ENCODE measurements at places on chromosomes 6 and 20.

GRCh38 chr6:151652325-151652724 lies 155.2 kb upstream of the ESR1 start:
- no peak for DNase-seq

GRCh38 chr6:138944412-138944811 lies 43.6 kb downstream of the REPS1 start:
- no peak for DNase-seq

- no peak for DNase-seq
These were observed 46.7 kb downstream of the RNF217 start for GRCh38 chr6:125008957-125009356.

DNA sequence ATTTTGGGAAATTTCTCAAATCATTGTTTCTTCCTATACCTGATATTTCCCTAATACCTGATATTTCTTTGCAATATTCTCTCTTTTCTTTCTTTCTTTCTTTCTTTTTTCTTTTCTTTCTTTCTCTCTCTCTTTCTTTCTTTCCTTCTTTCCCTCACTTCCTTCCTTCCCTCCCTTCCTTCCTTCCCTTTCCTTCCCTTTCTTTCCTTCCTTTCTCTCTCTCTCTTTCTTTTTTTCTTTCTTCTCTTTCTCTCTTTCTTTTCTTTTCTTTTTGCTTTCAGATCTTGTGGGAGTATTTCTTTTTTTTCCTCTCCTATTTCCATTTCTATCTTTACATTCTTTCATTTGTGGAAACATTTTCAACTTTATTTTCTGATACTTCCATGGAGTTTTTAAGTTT lies 76.1 kb upstream of the ANKEF1 start:
- no peak for DNase-seq

DNA sequence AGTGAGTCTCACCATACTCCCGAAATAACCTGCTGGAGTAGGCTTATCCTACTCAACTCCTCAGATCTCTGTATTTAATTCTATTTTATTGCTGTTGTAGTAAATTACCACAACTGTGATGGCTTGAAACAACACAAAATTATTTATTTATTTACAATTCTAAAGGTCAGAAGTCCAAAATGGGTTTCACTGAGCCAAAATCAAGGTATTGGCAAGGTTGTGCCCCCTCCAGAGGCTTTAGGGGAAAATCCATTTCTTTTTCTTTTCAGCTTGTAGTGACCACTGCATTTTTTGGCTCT lies 869 bp upstream of the SLC17A2 start:
- no peak for DNase-seq

- DNase-seq: no peak
These were observed 18.9 kb upstream of the ITPR3 start for GRCh38 chr6:33602180-33602579.

DNA sequence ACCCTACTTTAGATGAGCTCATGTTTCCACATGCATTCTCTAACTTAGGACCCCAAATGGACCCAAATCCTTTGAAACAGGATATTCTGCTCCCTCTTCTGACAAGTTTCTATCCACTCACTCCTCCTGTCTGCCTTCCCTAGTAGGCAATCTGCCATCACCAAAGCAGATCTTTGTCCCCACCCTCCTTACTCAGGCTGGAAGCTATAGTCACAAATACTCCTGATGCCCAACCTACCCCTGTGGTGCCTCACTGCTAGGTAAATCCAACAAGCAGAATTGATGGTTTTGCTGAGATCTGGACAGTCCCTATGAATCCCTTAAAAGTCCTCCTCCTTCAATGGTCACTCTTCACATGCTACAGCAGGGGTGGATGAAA lies 21.7 kb downstream of the ELOVL5 start:
- no peak for DNase-seq

DNA sequence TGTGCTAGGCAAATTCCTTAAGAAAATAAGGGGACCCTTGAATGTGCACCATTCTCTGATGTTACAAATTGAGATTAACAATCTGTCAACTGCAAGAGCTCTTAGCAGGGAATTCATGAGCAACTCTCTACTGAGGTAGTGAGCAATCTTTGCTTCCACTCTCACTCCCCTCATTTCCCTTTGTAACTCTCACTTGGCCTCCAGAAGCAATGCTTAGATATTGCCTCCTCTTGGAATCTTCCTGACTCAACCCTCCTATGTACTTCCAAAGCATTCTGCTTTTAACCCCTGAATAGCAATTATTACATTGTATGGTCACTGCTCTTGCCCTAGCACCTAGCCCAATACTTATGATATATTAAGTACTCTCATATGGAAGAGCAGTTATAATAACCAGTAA lies 16.5 kb downstream of the XPO5 start:
- DNase-seq: no peak

DNA sequence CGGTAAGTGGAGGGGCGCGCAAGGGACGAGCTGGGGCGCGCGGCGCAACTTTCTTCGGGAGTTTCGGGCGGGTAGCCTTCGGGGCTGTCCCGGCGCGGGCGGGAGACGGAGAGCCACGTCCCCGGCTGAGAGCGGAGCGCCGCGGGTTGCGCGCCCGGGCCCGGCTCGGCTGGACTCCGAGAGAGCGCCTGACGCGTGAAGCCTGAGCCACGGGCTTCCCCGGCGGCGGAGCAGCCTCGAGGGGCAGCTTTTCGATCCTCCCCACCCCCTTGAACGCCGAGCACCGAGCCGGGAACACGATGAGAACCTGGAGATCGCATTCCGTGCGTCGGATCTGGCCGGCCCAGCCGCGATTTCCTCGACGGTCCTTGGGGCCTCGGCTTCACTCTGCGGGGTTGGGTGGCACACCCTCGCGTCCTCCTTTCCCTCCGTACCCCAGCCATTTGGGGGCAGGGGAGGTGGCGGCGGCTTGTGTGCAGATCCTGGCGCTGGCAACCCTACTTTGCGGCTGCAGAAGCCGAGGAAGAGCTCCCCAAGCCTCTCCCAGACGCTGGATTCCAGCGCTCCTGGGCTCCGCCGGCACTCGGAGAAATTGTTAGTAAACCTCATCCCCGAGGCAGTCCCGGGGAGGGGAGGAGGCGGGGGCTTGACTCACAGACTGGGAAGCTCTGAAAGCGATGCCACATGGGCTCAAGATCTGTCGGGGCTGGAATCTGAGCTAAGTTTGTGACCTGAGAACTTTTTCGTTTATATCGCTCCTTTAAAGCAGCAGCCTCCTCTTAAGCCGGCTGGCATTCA lies 572 bp downstream of the DSE start:
- DNase-seq: no peak

- no peak for DNase-seq
These were observed 34.5 kb upstream of the MRGBP start for GRCh38 chr20:62761759-62762131.

Data from NCI-H2107 (cell line).